ENCODE measurements at places on chromosomes 5 and 9. TPM values are rescaled to one million over a fixed set of nuclear protein-coding genes. Genes with fewer than 3 reads are reported as not detected.
A peak's percentile ranks its signal among the peaks of the same experiment; 100 is the strongest.

Gene NTNG2
- 0.52 TPM for total RNA-seq

Gene CHD1
- 52.1 TPM for total RNA-seq

Gene NHP2
- 298 TPM for total RNA-seq

Gene GNE
- total RNA-seq = 15.2 TPM

Gene SPATA31E1
- total RNA-seq = not detected

Gene FGF1
- total RNA-seq = not detected

DNA sequence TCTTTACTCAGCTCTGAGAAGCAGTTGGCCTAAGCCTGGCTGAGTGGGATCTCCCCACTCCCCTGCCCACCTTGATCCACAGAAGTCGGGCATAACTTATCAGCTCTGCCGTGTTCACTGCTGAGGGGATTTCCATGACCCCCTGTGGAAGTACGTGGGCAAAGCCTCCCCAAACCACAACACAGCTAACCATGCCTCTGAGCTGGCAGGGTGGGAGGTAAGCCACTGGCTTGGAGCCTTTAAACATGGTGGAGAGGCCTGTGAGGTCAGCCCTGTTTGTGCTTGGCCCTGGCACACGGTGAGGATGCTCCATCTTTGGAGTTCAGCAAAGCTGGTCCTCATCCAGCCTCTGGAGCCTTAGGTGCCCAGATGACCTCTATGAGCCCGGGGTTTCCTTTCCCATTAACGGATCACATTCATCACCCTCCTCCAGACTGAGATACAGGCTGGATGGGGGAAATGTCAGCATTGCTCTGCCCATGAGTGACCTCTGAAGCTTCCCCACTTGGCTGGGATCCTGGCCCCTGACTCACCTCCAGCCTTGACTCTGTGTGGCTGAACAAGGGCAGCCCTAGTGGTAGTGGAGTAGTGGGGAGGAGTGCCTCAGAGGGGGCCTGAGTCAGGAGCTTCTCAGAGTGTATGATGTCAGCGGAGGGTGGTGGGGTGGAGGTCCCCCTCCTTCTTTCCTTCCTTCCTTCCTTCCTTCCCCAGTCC lies 6.2 kb downstream of the PDLIM4 start:
- no peaks in the 10 kb centered on the region for H3K27me3 ChIP-seq
- H3K36me3 ChIP-seq = no peaks in the 10 kb centered on the region
- DNase-seq = peak; percentile 7
- H3K27ac ChIP-seq = no peak overlapping the region
- H3K4me3 ChIP-seq = no peak overlapping the region

DNA sequence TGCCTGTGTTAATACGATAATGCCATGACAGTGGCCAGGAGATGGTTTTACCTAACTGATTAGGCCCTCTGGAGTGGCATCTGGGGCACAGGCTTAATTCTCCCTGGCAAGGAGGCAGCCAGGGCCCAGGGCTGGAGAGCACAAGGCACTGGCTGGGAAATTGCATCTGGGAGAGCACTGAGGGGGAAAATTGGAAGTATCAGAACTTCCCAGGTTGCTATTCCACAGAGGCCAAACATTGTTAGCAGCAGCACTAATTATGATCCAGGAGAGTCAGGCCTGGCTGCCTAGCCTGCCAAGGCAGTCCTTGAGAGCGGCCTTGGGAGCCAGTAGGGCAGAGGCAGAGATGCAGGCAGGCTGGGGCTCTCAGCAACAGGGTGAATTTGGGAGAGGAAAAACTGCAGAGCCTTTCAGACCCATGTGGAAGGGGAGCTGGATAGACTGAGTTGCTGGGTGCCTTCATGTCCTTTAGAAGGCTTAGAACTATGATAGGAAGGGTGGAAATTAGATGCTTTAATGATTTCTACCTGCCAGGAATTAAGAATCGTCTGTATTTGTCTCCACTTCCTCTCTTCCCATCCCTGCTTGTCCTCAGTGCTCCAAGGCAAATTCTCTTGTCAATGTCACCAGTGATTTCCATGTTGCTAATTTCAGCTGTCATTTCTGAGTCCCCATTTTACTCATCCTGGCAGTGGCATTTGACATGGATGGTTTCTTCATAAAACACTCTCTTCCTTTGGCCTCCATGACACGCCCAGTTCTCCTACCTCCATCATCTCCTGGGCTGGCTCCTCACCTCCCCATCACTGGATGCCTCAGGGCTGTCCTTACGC lies 56.1 kb upstream of the HSPA9 start:
- H3K4me3 ChIP-seq = no peak overlapping the region
- no peaks in the 10 kb centered on the region for H3K36me3 ChIP-seq
- no peaks in the 10 kb centered on the region for H3K4me1 ChIP-seq
- no peak for DNase-seq
- peaks cover 49% of the 10 kb centered on the region for H3K27me3 ChIP-seq

DNA sequence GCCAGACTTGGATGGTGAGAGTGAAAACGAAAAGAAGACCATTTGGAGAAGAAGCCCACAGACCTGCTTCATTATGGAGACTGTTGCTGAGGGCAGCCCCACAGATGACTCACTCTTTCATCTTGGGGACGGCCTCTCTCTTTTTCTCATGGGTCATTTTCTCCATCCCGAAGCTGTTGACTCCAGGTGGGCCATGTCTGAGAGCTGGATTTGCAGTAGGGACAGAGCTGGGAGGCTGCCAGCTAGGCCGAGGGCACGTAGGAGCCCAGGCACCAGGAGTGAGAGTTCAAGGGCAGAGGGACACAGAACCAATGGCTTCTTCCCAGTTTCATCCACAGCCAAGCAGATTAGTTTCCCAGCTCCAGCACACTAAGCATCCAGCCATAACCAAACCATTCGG lies 92.4 kb downstream of the S1PR3 start:
- H3K27ac ChIP-seq = no peak overlapping the region
- no peak overlapping the region for H3K4me3 ChIP-seq
- H3K36me3 ChIP-seq = no peaks in the 10 kb centered on the region
- DNase-seq = no peak
- peaks cover 11% of the 10 kb centered on the region for H3K27me3 ChIP-seq

DNA sequence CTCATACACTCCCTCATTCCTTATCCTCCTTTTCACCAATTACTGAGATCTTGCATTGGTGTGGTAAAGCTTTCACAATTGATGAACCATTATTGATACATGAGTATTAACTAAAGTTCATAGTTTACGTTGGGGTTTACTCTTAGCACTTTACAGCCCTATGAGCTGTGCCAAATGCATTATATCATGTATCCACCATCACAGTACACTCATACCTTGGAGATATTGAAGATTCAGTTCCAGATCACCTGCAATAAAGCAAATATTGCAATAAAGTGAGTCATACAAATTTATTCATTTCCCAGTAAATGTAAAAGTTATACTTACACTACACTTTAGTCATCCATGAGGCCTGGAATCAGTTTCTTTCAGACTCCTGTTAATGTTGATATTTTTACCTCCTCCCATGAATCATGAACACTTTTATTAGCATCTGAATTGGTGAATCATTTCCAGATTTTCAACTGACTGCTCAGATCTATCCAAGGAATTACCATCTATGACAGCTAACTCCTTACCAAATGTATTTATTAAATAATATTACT lies 546.6 kb upstream of the PTPRD start:
- H3K36me3 ChIP-seq = no peaks in the 10 kb centered on the region
- H3K4me1 ChIP-seq = no peaks in the 10 kb centered on the region
- H3K27ac ChIP-seq = no peak overlapping the region
- DNase-seq = no peak

- H3K36me3 ChIP-seq = peaks cover 6% of the 10 kb centered on the region
- H3K4me1 ChIP-seq = peaks cover 22% of the 10 kb centered on the region
- H3K4me3 ChIP-seq = no peak overlapping the region
- no peaks in the 10 kb centered on the region for H3K27me3 ChIP-seq
These were observed 25.5 kb downstream of the AGTPBP1 start for GRCh38 chr9:85716031-85716877.

GRCh38 chr5:5062525-5063302 lies 77.4 kb upstream of the ADAMTS16 start:
- no peak overlapping the region for H3K27ac ChIP-seq
- H3K4me3 ChIP-seq = no peak overlapping the region
- H3K4me1 ChIP-seq = no peaks in the 10 kb centered on the region
- no peaks in the 10 kb centered on the region for H3K27me3 ChIP-seq
- DNase-seq = no peak

GRCh38 chr9:125977223-125977622 lies 230.1 kb downstream of the PBX3 start:
- peaks cover 6% of the 10 kb centered on the region for H3K27me3 ChIP-seq
- H3K36me3 ChIP-seq = no peaks in the 10 kb centered on the region
- H3K27ac ChIP-seq = no peak overlapping the region
- H3K4me1 ChIP-seq = no peaks in the 10 kb centered on the region

- peaks cover 59% of the 10 kb centered on the region for H3K4me1 ChIP-seq
- peak overlapping the region; percentile 1 for H3K27ac ChIP-seq
- no peak overlapping the region for H3K4me3 ChIP-seq
- H3K36me3 ChIP-seq = peaks cover 4% of the 10 kb centered on the region
These were observed 4.6 kb downstream of the SMARCA2 start for GRCh38 chr9:2019723-2020122.

GRCh38 chr5:15489571-15490235 lies 10.3 kb upstream of the FBXL7 start:
- H3K27ac ChIP-seq = no peak overlapping the region
- no peaks in the 10 kb centered on the region for H3K36me3 ChIP-seq
- no peak overlapping the region for H3K4me3 ChIP-seq
- no peak for DNase-seq

GRCh38 chr5:10581424-10581748 lies 17.5 kb downstream of the ANKRD33B start:
- H3K27ac ChIP-seq = no peak overlapping the region
- H3K36me3 ChIP-seq = no peaks in the 10 kb centered on the region
- H3K4me1 ChIP-seq = peaks cover 62% of the 10 kb centered on the region
- DNase-seq = no peak
- H3K27me3 ChIP-seq = peaks cover 22% of the 10 kb centered on the region

All from activated naive CD4-positive, alpha-beta T cell treated with anti-CD3 and anti-CD28 coated beads for 36 hours (primary cell).